ENCODE measurements at places on chromosomes 2 and 18.

GRCh38 chr18:36850527-36851201, 21.7 kb downstream of the KIAA1328 start:
- DNase-seq, result no peak

DNA sequence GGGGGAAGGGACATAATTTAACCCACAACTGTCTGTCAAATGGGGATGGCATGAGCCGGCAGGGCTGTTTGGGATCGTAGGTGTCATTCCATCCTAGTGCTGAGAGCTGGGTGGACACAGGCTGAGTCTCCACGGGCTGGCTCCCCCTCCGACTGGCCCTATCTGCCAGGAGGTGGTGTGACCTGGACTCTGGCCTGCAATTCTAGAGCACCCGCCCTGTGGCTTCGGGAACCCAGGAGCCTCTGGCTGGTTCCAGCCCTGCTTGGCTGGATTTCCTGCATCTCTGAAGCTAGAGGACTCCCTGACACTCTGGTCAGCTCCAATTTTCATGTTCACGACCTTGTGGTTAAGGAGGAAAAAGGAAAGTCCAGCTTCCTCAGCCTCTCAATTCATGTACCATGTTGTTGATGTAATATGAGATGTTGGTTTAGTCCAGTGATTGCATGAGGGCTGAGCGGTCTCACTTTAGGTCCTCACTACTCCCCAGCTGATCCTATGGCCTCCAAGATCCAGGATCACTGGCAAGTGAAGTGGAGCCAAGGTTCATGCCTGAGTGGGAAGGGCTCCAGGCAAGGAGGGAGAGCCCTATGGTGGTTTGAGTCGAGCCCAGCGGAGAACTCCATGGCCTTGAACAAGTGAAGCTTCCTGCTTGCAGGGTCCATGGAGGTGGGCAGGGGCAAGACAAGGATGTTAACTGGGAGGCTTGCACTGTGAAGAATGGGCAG, 169.1 kb downstream of the NDUFA10 start:
- no peak for DNase-seq

DNA sequence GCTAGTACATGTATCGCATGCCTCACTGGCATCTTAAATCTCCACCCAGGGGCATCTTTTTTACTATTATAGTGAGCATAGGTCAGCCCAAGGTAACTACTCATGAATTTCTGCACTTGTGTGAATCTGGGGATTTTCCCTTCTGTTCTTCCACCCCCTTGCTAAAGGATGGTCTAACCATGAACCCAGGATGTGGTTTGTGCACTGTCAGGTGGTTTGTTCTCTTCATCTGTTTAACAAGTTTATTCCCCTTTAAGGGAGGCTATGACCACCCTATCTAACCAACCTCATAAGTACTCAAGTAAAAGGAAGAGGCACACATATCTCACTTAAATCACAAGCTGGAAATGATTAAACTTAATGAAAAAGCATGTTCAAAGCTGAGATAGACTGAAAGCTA, 243.0 kb downstream of the RPRM start:
- no peak for DNase-seq

- peak; percentile 40 for DNase-seq
Observed at GRCh38 chr2:219344751-219345430, 12.3 kb upstream of the RESP18 start.

DNA sequence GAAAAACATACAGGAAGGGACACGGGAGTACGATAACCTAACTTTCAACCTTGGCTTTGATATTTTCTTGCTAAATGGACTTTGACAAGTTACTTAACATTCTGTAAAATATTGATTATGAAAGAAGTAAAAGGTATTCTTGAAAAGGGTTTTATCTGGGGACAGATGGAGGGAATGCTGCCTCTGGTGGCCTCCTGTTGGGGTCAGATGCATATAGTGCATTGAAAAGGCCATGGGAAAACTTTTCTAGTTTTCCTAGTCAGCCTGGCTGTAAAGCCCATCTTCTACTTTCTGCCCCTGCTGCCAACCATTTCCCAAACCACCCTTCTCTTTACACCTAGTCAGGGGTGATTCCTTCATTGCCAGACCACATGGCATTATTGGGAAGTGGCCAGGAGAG, 22.2 kb upstream of the MSTN start:
- DNase-seq, result no peak

GRCh38 chr2:235055891-235056516, 104.2 kb downstream of the SH3BP4 start:
- no peak for DNase-seq

GRCh38 chr2:68620772-68621171, 22.6 kb upstream of the PROKR1 start:
- DNase-seq, result no peak

DNA sequence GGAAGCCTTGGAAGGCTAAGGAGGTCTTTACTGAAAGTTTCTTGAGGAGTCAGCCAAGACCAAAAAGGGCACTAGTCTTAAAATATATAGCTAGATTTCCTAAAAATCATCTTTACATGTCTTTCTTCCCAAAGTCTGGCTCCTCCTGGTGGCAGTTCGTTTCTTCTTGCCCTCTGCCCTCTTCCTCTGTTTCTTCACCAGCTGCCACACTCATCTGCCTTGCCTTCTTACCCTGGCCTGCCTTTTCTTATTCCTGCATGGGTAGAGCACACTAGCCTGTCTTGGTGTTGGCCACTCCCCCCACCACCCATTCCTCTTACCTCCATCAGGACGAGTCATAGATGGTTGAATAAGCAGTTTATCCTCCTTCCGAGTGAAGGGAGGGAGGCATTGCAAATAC, 129.8 kb downstream of the RAPGEF4 start:
- DNase-seq, result no peak

DNA sequence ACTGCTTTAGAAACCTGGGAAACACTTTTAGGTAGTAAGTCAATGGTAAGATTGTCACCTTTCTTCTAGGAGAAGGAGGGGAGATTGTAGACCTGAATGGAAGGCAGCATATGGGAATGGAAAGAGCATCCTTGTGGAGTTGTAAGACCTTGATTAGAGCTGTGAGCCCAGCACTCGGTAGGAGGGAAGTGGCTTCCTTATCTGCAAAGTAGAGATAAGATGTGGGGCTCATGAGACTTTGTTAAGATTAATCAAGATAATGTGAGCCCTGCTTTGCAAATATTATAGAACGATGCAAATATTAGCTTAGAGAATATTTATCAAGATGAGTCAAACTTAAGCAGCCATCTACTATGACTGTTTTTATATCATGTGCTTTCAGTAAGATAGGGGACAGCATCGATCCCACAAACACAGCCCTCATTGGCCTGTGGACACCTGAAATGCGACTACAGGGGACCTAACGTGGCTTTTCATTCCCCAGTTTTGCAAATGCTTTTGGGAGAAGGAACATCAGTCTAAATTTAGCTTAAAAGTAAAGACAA, 243.7 kb downstream of the LTBP1 start:
- DNase-seq, result no peak

- DNase-seq, result no peak
Observed at GRCh38 chr2:144146076-144146475, 373.8 kb downstream of the ZEB2 start.

DNA sequence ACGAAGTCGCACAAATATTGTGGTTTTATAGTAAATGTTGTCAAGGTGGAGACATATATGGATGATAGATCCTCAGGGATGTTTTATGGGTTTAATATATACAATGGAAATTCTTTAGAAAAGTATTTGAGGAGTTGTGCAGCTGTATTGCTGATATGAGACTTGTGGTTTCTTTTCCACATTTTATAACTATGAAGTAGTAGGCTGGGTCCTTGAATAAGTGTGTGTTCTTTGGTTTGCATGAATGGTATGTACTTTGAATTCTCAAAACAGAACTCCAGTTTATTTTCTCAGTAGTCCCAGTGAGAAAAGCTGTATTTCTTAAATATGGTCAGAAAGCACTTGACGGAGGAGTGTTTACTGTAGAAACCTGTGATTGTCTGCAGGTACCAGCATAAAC, 42.4 kb downstream of the PLCL1 start:
- no peak for DNase-seq

DNA sequence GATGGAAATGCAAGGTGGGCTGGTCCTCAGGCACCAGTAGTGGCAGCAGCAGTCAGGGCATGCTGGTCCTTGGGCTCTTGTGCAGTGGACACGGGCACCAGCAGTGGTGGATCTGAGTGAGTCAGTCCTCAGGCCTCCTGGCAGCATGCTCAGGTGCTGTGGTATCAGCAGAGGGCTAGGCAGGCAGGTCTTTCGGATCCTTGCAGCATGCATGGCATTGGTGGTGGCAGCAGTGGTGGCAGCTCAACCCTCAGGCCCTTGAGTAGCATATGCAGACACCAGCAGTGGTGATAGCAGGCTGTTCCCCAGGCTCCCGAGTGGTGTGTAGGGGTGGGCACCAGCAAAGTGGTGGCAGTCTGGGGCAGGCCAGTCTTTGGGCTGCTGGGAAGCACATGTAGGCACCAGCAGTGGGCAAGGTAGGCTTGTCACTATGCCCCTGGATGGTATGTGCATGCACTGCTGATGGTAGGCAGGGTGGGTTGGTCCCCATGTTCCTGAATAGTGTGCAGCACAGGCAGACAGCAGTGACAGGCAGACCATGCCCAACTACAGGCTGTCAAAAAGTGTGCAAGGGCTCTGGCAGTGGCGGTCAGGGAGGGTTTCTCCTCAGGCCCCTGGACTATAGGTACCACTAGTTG, 606.0 kb downstream of the ADCYAP1 start:
- no peak for DNase-seq

GRCh38 chr2:120169020-120169419, 54.2 kb downstream of the TMEM185B start:
- no peak for DNase-seq

DNA sequence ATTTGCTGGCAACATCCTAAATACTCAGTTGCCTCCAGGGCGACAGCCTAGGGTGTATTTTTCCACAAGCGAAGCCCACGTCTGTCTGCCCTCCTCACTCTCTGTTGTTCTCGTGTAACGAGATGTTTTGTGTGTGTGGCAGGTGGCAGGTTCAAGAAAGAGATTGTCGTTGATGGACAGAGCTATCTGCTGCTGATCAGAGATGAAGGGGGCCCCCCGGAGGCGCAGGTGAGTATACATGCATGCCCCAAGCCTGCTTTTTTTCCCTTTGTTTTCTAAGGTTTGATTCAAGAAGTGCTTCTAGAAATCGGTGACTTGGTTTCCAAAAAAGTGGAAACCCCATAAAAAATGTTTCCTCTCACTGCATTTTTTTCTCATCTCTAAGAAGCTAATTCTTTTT, 247.0 kb downstream of the AGAP1 start:
- DNase-seq, result no peak

GRCh38 chr2:72954376-72955227, 37.3 kb downstream of the EMX1 start:
- DNase-seq, result no peak

GRCh38 chr2:26574066-26574899, 66.9 kb downstream of the CIB4 start:
- DNase-seq, result no peak

GRCh38 chr2:2848198-2848597, 517.1 kb upstream of the MYT1L start:
- no peak for DNase-seq

GRCh38 chr2:70648961-70649360, 95.3 kb upstream of the TGFA start:
- no peak for DNase-seq

DNA sequence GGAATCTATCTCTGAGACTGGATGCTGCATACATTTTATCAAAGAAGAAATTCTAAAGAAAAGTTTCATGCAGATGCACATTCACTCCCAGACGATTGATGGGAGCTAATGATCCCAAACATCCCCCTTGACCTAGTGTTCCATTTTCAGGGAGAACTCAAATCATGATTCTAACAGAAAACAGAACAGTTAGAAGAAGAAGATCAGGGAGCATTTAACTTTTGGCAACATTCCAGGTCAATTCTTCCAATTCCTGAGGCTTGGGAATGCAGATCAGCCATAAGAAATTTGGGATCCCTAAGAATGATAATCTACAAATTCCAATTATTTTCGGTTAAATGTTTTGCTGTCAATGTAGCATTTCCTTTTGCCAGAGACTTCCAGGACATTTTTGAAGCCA, 96.6 kb downstream of the CPO start:
- DNase-seq, result no peak

GRCh38 chr18:49441338-49441938, 19.0 kb downstream of the DYM start:
- no peak for DNase-seq

- no peak for DNase-seq
Observed at GRCh38 chr18:70295192-70296188, 6.6 kb downstream of the SOCS6 start.

DNA sequence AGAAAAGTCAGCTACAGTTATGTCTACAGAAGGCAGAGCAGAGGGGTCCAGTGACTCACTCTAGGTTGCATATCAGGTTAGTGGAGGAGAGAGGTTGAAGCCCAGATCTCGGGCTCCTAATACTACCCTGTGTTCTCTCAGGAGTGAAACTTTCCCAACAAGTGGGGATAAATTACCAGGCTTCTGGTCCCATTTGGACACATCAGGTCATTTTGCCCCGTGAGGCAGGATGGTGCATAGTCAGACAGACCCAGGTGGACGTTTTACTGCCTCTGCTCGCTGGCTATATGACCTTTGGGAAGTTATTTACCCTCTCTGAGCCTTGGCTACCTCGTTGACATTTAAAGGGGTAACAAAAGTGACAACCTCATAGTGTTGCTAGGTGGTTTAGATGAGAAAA, 128.0 kb upstream of the REV1 start:
- no peak for DNase-seq

GRCh38 chr2:176146645-176147044, 4.7 kb upstream of the HOXD4 start:
- no peak for DNase-seq

DNA sequence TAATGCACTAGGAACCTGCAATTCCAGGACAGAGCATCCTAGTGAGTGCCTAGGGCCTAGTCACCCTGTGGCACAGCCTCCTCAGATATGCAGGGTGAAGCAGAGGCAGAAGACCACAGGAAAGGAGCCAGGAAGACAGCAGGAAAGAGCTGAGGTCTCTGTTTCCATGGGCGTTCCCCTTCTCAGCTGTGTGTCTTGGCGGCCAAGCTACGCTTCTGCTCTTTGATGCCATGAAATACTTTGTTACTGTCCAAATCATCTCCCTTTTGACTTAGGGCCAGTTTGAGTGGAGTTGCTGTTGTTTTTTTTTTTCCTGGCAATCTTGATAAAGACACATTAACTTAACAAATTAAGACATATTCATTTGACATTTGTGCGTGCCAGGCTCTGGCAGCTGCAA, 67.3 kb downstream of the APOB start:
- DNase-seq, result no peak
